ENCODE measurements at places on chromosomes 16 and 17.

DNA sequence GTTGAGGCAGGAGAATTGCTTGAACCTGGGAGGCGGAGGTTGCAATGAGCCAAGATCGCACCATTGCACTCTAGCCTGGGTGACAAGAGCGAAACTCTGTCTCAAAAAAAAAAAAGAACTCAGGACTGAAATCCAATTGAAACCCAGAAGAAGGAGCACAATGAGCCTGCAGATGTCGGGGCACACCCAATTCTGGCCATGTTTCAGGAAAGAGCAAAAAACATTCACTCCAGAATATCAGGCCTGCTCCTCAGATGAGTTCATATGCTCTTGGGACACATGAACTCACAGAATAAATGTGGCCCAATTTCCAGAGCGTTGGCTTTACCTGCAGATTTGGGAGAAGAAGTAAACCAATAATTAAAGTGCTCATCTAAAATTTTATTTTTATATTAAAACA, 3.0 kb upstream of the CMTM2 start:
- no peak for DNase-seq

DNA sequence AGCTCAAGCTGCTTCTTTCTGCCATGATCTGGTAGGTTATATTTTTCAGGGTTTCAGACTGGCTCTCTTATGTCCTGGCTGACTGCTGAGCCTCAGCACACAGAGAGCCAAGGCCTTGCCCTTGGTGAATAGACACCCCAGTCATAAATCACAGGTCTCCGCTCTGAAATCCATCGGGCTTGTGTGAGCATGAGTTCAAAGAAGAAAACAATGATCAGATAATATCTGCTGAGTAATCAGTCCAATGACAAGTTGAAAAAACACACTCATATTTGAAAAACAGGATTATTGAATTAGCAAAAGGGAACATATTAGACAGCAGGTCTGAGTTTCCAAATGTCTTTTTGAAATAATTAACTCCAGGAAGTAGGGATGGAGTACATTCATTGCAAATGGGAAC, 51.1 kb upstream of the NDRG4 start:
- no peak for DNase-seq

DNA sequence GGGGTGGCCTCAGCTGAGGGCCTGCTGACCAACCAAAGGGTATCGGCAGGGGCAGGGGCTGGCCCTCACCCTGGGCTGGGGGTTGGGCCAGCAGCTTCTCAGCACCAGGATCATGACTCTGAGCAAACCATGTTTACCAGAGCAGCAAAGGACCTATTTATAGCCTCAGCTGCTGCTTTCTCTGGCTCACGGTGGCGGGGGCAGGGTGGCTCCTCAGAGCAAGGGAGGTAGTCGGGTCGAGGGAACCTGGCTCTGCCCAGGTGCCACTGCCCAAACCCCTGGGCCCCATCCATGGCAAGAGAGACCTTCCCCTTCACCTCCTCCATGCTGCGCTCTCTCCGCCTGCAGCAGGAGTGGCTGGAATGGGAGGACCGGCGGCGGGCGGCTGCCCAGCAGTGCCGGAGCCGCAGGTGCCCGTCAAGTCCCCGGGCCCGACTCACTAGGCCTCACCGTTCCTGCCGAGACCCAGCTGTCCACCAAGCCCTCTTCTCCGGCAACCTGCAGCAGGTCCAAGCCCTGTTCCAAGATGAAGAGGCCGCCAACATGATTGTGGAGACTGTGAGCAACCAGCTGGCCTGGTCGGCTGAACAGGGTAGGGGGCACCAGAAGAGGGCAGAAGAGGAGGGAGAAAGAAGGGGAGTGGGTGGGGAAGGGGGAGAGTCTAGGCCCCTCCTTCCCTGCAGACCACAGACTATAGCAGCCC, at the start of gene ASB16:
ASB16 (plus strand) TSS at position 206 of the 703 bp plus-strand sequence; CDS start at position 292, 86 bp downstream.
- DNase-seq, result no peak

DNA sequence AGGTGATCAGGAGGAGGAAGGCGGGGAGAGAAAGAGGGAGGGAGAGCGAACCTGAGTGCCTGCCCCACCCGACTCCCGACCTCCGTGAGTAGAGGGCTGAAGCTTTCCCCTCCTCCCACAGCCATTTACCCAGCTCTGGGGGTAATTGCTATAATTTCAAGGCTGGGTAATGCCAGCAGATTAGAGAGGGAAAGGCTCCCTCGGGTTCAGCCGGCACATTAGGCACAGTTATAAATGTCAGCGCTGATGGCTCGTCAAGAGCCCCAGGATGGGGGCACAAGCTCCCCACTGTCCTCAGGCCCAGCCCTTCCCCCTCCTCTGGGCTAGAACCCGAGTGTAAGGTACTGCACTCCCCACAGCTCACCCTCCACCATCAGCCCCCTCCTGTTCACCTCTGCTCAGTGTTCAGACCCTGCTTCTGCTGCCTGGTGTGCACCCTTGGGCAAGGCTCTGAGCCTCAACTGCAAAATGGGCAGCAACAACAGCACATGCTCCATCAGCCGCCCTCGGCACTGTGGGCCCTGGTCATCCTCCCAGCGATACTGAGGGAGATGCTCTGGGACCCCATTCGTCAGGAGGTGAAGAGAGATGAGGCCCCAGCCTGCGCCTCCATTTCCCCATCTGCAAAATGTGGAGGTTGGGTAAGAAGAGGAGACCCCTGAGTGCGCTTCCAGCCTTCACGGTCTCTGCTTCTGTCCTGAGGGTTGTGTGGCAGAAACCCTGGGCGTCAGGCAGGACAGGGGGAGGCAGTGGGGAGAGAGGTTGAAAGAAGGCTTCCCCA, 77.2 kb downstream of the NT5M start:
- no peak for DNase-seq

GRCh38 chr17:15456972-15457722, 10.3 kb downstream of the CDRT4 start:
- no peak for DNase-seq

DNA sequence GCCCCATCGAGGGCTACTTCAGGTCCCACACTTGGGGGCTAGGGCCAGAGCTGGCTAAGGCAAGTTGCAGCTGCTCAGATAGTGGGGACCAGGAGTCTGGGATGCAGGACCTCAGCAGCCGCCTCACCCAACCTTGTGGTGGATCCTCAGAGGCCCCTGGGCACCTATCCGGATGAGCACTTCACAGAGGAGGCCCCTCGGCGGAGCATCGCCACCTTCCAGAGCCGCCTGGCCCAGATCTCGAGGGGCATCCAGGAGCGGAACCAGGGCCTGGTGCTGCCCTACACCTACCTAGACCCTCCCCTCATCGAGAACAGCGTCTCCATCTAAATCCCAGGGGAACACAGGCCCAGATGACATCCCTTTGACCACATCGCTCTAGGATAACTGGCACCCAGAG, 9.4 kb downstream of the ALOX15B start:
- DNase-seq, result no peak

GRCh38 chr17:66152756-66153155, 39.2 kb downstream of the CEP112 start:
- no peak for DNase-seq

DNA sequence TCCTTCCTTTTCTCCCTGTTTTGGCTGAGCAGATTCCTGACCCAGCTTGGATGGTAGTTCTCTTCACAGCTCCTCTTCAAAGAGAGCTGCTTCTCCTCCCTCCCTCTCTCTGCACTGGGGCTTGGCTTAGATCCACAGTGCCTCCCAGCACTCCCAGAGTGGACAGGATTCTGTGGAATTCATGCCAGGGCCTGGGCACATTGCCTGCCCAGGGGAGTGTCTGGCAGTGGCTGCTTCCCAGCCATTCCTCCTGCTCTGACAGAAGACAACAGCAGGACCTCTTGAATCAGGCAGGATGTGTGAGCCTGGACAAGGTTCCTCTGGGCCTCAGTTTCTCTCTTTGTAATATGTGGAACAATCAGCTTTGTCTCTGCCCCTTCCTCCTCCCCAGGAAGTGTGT, 4.5 kb upstream of the MMP28 start:
- no peak for DNase-seq

DNA sequence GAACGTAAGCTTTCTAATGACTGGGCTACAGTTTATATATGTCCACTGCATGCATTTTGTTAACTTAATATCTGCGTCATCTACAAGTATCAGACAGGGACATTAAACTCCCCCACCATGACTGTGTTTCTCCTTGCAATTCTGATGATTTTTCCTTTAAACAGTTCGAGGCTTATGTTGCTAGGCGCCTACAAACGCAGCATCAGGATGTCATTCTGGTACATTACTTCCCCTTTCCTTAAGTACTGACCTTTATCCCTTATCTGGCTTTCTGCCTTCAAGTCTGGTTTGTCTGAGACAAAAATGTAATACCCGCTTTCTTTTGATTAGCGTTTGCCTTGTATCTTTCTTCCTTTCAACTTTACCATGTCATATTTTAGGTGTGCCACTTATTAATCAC, 362.4 kb downstream of the SLC39A11 start:
- DNase-seq, result no peak

GRCh38 chr17:81814748-81815645, 11.0 kb downstream of the GCGR start:
- no peak for DNase-seq

- DNase-seq, result no peak
Observed at GRCh38 chr17:76887802-76888201, 19.6 kb downstream of the MGAT5B start.

DNA sequence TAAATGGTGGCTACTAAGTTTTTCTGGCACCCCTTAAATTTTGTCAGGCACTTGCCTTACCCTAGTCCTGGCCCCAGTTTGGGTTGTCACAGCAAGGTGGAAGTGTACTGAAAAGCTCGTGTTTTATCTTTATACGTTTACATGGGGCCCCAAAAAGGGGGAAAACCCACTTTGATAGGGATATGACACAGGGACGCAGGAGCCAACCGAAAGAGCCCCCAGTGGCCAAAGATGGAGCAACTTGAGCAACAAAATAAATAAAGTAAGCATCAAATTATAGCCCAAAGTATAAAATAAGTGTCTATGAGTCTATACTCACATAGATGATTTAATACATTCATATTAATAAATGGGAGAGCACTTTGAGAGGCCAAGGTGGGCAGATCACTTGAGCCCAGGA, 5.0 kb upstream of the CETP start:
- DNase-seq, result no peak

- DNase-seq, result no peak
Observed at GRCh38 chr17:5241861-5242671, 7.4 kb upstream of the SCIMP start.

DNA sequence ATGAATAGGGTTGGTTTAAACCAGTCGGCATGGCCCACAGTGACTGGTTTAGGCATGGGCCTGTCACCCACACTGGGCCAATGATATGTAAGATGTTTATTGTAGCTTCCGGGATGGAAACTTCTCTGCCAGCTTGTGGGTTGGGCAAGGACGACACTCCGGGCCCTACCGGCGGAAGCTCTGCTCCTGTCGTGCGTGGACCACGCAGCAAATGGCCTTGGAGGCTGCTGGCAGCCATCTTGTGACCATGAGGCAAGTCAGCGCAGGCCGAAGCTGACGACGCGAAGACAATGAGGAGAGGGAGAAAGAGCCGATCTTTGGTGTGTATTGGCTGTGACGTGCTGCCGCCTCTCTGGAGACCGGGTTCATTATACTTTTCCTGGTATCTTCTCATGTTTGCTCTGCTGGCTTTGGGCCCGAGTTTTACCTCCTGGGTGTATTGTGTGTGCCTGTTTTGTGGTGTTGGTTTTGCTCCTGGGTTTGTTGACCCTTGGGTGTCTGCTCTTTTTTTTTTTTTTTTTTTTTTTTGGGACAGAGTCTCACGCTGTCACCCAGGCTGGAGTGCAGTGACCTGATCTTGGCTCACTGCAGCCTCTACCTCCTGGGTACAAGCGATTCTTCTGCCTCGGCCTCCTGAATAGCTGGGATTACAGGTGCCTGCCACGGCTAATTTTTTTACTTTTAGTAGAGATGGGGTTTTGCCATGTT, 15.4 kb downstream of the SLC25A10 start:
- DNase-seq, result no peak

DNA sequence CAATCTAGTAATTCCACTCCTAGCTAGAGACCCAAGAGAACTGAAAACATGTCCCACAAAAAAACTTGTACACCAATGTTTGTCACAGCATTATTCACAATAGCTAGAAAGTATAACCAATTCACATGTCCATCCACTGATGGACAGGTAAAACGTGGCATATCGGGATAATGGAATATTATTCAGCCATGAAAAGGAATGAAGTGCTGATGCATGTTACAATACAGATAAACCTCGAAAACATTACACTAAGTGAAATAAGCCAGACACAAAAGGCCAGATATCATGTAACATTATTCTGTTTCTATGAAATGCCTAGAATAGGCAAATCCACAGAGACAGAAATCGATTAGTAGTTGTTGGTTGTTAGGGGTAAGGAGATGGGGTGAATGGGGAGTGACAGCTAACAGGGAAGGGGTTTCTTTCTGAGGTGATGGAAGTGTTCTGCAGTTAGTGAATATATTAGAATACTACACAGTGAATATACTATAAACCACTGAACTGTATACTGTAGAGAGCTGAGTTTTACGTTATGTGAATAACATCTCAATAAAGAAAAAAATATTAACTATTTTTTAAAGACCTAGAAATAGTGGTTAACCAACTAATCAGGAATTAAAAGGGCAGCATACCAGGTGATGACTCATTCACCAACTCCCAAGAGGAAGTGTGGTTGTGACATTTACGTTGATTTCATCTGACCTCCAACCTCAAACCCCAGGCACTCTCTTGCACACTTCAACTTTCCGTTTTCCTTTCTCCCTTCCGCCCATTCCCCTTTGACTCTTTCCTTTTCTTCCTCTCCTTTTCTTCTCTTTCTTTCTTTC, 48.6 kb downstream of the GAS7 start:
- no peak for DNase-seq

DNA sequence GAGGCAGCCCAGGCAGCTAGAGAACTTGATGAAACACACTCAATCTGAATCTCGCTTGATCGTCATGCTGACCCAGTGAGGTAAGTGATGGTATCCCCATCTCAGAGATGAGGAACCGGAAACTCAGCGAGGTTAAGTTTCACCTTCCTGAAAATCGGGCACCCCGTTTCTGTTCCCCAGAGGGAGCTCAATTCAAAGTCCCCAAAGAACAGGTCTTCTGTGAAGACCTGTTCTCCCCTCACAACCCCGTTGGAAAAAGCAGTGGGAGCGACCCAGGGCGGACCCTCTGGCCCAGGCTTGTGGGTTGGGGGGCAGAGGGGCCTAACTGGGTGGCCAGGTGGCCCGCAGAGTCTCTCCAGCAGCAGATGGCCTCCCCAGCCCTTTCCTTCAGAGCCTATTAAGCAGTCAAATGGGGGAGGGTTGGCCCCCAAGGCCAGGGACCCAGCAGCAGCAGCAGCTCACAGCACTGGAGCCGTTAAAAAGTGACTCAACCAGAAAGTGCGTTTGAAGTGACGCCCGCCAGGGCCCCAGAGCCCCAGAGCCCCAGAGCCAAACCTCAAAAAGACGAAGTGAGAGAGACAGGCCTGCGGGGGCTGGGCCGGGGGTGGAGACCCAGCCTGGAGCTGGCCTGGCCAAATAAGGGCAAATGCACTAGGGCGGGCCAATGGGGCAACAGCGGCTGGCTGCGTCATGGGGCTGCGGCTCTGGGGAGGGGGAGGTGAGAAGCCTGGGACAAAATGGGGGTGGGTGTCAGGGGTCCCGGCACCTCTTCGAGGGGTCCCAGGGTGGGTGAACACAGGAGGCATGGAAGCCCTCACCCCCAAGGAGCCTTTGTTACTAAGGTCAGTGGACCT, 9.2 kb upstream of the TSPOAP1 start:
- peak; percentile 67 for DNase-seq
